ENCODE measurements at places on chromosomes 6 and 20.

GRCh38 chr6:1535295-1535694 lies 74.4 kb upstream of the FOXC1 start:
- no peak for DNase-seq

- DNase-seq: no peak
These were observed 436.7 kb upstream of the JAG1 start for GRCh38 chr20:11110535-11110934.

- no peak for DNase-seq
These were observed 63.8 kb upstream of the FABP7 start for GRCh38 chr6:122715725-122716124.

DNA sequence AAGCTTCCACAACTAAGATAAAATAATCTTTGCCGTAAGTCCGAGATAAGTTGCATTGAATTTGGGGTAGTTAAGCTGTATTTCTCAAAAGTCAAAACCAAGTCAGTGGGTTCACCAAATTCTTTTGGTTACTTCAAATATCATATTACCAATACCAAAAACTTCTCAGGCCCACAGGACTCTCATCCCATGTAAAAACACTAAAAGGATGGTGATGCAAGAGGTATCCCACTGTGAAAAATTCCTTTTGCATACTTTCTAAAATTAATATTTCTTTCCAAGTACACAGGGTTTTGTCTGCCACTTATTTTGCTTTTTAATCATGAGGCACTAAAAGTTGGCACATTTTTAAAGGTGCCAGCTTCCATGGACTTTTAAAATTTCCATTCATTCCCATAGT lies 151.3 kb downstream of the GJA10 start:
- no peak for DNase-seq

- no peak for DNase-seq
These were observed 9.9 kb downstream of the ANKRD66 start for GRCh38 chr6:46756469-46757213.

- no peak for DNase-seq
These were observed 27.1 kb upstream of the FAM83C start for GRCh38 chr20:35319192-35319870.

DNA sequence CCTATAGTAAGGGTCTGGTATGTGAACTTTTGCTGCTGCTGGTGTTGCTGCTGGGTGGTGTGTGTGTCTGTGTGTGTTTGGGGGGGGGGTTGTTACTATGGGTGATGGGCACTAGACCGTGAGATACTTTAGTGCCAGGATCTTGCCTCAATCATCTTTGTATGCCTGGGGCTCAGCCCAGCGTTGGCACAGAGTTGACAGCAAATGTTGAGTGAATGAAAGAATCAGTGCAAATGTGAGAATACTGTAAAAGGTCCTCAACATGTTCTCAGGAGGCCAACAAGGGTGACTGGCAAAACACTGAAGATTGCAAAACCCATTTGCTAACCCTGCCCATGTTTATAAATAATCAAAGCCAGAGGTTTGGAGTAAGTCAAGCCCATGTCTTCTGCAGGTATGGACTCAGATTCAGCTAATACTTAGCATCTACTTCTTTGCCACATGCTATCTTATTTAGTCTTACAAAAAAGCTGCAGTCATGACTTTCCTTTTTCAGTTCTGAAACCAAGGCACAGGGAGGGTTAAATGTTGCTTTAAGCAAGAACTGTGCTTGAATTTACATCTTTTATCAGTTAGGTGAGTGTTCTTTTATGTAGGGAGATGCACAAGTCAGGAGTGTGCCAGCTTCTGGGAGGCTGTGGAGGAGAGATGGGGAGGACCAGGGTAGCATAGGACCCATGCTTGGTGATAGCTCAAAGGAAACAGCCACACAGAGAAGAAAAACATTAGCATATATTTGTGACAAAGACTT lies 125.3 kb upstream of the SPACA1 start:
- no peak for DNase-seq

DNA sequence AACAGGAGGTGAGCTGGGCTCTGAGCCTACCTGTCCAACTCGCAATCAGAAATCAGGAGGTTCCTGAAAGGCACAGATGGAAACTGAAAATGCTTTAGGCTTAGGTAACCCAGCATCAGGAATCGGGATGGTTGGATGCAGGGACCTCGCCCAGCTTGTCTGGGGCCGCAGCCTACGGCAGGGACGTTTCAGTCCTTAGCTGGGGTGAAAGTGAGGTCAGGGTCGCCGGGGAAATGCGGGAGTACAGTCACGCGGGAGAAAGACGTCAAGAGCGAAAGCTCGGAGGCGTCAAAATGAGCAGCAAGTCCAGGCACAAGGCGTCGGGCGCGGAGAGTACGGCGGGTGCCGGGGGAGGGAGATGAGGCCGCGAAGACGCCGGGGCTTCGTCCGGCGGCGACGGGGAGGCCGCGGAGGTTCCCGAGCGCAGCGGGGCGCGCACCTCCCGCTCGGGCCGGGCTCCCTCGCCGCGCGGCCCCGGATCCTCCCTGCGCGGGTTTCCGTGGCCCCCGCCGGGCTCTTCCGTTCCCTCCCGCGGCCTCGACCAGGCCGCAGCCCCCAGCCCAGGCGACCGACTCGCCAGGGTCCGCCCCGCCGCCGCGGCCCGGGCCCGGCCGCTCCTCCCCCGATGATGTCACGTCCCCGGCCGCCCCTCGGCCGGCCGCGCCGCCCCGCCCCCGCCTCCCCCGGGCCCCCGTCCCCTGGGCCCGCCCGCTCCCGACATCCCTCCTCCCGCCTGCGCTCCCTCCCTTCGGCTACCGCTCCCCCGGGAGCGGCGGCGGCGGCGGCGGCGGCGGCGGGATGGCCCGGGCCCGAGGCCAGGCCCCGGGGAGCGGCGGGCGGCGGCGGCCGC lies at the start of gene EBF4:
Gene EBF4 (plus strand): TSS at position 745 of the 850 bp plus-strand sequence. CDS start 866 bp downstream, outside the sequence.
- DNase-seq: no peak

GRCh38 chr6:139751179-139751578 lies 376.7 kb upstream of the CITED2 start:
- DNase-seq: no peak

GRCh38 chr6:76703786-76704185 lies 631.3 kb upstream of the IMPG1 start:
- no peak for DNase-seq

- no peak for DNase-seq
These were observed 47.8 kb upstream of the NT5E start for GRCh38 chr6:85402071-85402470.

DNA sequence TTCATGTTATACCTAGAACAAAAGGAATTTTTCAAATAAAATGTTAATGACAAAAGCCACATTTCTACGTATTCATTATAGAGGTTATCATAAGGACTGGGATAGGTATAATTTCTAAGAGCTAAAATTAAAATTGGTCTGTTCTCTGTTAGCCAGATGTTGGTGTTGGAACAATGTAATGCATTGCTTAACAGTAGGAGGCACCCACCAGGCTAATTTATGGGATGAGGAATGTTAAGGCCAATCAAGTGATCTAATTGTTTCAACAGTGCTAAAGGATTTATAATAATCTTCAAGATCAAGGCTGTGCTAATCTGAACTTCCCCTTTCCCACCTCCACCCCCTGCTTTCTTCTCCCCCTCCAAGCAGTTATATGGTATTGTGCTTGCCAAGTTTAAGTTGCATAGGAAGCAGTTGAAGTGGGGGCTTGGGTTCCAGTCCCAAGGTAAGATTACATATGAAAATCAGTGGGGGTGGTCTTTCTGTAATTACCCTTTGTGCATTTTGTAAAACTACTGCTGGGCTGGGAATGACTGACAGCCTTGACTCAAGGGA lies 89.2 kb upstream of the BACH2 start:
- no peak for DNase-seq

GRCh38 chr6:78397499-78397898 lies 469.9 kb upstream of the IRAK1BP1 start:
- no peak for DNase-seq

- DNase-seq: no peak
These were observed 107.6 kb downstream of the VEGFA start for GRCh38 chr6:43877463-43878126.

GRCh38 chr6:91864911-91865310 lies 1278.0 kb upstream of the MAP3K7 start:
- no peak for DNase-seq

- DNase-seq: no peak
These were observed 60.5 kb upstream of the ANKEF1 start for GRCh38 chr20:9974324-9974723.

GRCh38 chr6:163661272-163661671 lies 246.8 kb downstream of the QKI start:
- no peak for DNase-seq

- no peak for DNase-seq
These were observed 12.5 kb upstream of the RALGAPB start for GRCh38 chr20:38460040-38460623.

DNA sequence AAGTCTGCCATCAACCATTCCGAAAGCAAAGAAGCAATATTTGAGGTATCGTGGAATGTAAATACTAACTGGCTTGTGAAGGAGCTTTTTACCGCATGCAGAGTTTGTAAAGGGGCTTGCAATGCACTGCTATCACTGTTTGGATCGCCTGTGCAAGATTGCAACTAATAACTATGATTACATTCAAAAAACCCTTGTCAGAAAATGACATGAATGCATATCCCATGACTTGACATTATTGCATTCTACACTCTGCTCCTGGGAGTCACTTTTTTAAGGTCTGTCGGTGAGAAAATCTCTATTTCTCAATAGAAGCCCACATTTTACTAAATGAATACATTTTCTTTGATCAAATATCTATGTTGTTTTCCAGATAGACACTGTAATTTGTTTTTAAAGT lies 335.4 kb upstream of the SPTLC3 start:
- no peak for DNase-seq
